ENCODE measurements at places on chromosomes 16 and 17. TPM values are rescaled to one million over a fixed set of nuclear protein-coding genes. Genes with fewer than 3 reads are reported as not detected.

The EVI2B gene
- 1.7 TPM for total RNA-seq

The NOG gene
- total RNA-seq: not detected

The JPT1 gene
- total RNA-seq: 335 TPM

The KRT23 gene
- total RNA-seq: 4.3 TPM

The GPRC5C gene
- total RNA-seq: under 0.01 TPM

The C16orf92 gene
- not detected for total RNA-seq

The CDH5 gene
- total RNA-seq: not detected

The SERPINF2 gene
- total RNA-seq: not detected

The USP10 gene
- 52.5 TPM for total RNA-seq

The CDH3 gene
- total RNA-seq: 0.29 TPM

The TEKT3 gene
- total RNA-seq: not detected

The CETP gene
- not detected for total RNA-seq

The MRM1 gene
- total RNA-seq: 4.9 TPM

The MED9 gene
- 14.4 TPM for total RNA-seq

The CES3 gene
- not detected for total RNA-seq

The LLGL1 gene
- 50.5 TPM for total RNA-seq

The SLC13A2 gene
- total RNA-seq: not detected

The NEUROD2 gene
- not detected for total RNA-seq

The G6PC3 gene
- 57.4 TPM for total RNA-seq

The KIF2B gene
- total RNA-seq: not detected

The FNDC8 gene
- not detected for total RNA-seq
